ENCODE measurements at places on chromosomes 16 and 17.

- no peak for DNase-seq
Observed at GRCh38 chr17:80251966-80252365, 8.7 kb upstream of the RNF213 start.

DNA sequence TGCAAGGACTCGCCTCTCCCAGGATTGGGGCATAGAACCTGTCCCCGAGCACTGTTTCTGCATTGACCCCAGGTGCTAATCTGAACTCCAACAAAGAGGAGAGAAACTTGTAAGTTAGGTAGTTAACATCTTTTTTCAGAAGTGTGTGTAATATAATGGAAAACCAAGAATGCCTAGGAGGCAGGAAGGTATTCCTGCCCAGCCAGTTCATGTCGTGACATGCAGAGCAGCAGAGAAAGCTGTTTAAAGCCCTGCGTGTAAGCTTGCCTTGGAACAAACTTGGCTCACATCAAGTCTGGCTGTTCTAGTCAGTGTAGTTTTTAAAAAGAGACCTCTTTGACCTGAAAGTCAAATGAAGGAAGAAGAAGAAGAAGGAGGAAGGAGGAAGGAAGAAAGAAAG lies 2.1 kb upstream of the GNA13 start:
- DNase-seq: no peak

GRCh38 chr16:12188935-12189249 lies 212.4 kb downstream of the SNX29 start:
- no peak for DNase-seq

- no peak for DNase-seq
Observed at GRCh38 chr17:863880-864279, 81.7 kb downstream of the MRM3 start.

DNA sequence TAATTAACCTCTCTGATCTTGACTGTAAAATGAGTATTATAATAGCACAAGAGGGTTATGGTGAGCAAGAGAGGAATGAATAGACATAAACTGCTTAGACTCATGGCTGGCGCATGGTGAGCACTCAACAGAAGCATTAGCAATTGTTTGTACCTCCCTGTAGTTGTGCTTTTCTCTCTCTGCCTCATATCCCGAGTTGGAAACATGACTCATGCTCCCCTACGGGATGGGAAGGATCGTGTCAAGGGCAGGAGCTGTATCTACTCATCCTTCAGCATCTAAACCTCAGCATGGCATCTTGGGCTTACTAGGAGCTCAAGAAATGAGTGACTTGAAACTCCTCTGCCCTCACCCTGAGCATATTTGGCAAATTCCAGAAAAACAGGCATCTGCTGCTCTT lies 299.6 kb downstream of the MAP2K4 start:
- no peak for DNase-seq

DNA sequence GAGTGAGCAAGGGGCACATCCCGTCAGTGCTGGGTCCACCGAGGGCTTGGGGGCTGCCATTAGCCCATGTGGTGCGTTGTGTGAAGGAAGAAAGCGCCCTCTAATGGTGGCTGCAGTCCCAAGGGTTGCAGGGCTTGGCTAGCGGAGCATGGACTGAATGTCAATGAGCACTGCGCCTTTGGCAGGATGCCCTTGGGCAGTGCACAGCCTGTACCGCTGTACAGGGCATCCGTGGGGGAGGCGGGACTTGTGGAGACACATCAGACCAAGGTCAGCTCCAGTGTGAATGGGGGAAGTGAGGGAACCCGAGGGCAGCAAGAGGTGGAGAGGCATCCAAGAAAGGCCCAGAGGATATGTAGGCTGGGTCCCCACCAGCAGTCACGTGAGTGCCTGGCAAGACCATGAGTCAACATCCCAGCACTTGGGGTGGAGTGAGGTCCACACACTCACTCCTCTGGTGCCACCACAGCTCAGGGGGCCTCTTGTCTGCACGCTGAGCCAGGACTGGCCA lies 75.5 kb upstream of the MED9 start:
- DNase-seq: no peak

- no peak for DNase-seq
Observed at GRCh38 chr16:31355431-31356100, 590 bp downstream of the ITGAX start.
